CD4-positive, alpha-beta T cell treated with Interleukin-4 for 4 hours (primary cell): ENCODE measurements at places on chromosomes 11 and 22.

- no peak for DNase-seq
Measured at GRCh38 chr11:117906126-117906525, 23.1 kb downstream of the TMPRSS13 start.

GRCh38 chr11:43941257-43941994 lies 1.0 kb upstream of the C11orf96 start:
- DNase-seq, result no peak

- DNase-seq, result no peak
Measured at GRCh38 chr11:88167853-88168252, 7.4 kb downstream of the RAB38 start.

DNA sequence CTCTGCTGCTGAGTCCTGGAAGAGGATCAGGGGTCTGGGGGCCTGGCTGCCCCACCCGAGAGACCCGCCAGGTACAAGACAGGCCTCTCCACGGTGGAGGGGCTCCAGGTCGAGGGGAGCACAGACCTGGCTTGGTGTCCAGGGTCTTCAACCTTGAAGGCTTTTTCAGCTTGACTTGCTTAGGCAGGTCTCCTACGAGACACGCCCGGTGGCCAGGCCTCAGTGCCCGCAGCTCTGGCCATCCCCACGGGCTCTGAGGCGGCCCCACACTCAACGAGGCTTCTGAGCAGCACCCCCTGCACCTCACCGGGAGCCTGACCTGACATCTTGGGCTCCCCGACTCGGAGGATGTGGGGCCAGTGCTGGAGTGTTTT lies 6.6 kb upstream of the PLXNB2 start:
- no peak for DNase-seq

- no peak for DNase-seq
Measured at GRCh38 chr22:45584121-45584570, 81.5 kb downstream of the FBLN1 start.

DNA sequence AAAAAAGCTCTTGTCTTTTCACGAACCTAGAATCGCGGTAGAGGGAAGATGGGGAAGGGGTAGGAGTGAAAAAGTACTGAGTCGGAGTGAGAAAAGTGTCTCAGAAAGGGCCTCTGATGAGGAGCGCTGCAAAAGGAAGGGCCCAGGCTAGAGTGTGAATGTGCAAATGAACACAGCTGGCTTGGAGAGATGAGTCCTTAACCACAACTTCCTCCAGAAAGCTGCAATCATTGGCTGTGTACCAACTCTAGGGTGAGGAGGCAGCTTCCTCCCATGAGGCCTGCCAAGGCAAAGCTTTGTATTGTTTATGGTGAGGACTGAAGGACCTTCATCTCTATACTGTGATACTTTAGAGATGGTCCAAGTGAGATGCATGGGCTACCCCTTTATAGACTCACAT lies 566.9 kb upstream of the ANO5 start:
- peak; percentile 6 for DNase-seq

DNA sequence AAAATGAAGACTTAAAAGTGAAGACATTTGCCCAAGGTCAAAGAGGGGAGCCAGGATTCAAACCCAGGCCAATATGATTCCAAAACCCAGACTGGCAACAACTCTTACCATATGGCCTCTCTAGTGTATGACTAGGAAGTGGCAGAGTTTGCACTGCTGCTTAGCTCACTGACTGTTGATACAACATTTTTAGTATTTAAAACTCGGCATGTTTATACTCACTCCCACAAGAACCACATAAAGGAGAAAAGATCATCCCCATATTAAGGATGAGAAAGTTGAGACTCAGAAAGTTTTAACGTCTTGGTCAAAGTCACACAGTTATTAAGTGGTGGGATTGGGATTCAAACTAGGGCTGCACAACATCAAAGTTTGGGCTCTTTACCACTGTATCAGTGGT lies 81.7 kb downstream of the CCDC34 start:
- no peak for DNase-seq

DNA sequence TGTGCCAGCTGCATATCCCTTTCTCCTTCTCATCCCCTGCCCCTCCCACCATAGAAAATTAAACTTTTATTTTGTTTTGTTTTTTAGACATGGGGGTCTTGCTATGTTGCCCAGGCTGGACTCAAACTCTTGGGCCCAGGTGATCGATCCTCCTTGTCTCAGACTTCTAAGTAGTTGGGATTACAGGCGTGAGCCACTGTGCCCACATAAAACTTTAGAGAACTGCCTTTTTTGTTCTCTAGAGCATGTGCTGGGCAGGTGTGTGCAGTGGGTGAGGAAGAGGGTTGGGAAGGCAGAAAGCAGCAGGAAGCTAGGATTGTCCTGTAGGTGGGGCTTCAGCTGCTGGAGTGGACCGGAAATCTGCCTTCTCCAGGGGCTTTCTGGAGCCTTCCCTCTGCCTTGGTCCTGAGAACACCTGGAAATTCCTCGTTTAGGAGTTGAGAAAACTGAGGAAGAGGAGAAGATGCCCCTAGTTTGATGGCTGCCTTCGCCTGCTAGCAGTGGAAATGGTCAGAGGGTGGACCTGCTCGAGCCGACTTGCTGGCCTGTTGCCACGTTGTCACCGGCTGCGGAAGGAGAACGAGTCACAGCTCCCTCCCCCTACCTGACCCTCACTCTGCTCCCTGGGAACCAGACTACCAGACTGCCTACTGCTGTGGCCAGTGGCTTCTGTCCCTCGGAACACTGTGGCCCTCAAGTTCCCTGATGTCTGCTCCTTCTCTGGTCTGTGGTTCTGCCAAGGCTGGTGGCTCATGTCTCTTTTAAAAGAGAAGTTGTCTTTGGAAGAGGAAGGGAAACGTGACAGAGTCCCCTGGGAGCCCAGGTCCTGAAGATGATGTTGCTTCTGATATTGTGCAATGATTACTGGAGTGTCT lies 4.0 kb downstream of the ST14 start:
- DNase-seq, result no peak

DNA sequence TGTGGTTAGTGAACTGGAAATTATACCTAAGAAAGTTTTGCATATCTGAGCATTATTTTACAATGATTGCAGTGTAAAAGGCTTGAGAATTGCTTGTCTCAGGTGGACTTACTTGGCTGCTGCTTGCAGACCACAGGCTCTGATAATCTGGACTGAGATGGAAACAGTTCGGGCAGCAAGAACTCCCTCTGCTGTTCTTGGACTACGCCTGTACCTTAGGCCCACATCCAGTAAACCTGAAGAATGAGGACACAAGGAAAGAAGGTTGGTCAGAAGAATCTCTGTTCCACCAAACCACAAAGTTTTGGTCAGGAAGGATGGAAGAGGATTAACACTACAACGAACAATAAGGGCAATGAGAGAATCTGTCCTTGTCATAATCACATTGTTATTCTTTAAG lies 80.1 kb downstream of the C2CD3 start:
- DNase-seq, result peak; percentile 39

DNA sequence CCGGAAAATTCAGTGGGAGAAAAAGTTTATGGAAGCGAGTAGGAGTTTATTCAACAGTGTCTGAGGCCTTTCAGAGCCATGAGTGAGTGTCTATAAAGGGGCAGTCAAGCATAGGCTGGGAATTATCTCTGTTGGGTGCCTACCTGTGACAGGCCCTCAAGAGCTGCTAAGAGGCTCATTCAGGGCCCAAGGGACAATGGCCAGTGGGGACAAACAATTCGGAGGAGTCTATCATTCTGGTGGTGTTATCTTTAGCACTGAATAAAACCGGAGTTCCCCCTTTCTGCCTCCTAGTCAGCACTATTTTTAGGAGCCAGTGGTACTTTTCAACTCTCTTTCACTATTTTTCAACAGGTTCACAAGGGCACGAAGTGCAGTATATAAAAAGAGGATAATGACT lies 89.5 kb upstream of the HTATIP2 start:
- no peak for DNase-seq

DNA sequence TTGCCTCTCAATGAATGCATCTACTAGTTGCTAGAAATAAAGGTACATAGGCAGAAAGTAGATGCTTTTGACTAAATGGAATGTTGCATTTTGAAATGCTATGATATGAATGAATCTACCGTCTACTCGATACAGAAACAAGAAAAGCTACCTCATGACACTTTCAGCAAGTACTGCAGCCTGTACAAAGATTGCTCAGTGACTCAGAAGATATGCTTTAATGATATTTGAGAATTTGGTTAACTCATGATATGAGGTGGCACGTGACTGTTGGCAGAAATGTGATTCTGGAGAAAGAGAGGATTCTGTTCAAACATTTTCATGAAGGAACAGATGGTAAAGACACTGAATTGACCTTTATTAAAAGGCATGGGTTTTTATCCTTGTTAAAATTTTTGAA lies 76.0 kb downstream of the HSD17B12 start:
- DNase-seq, result no peak

DNA sequence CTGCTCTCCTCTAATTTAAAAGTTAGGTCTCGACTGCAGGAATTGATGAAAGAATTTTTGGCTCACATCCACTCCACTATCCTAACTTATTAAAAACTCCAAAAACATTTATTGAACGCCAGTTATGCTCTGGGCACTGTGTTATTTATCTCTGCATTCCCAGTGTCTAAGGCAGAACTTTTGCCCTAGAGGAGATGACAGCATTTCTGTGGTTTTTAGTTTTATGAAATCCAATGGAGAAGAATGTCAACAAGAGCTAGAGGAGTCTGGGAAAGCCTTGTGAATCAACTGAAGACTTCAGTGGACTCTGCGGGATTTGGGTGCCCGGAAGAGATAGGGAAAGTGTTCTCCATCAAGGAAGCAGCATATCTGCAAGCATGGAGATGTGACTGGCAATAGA lies 217.0 kb upstream of the PGR start:
- DNase-seq, result no peak

DNA sequence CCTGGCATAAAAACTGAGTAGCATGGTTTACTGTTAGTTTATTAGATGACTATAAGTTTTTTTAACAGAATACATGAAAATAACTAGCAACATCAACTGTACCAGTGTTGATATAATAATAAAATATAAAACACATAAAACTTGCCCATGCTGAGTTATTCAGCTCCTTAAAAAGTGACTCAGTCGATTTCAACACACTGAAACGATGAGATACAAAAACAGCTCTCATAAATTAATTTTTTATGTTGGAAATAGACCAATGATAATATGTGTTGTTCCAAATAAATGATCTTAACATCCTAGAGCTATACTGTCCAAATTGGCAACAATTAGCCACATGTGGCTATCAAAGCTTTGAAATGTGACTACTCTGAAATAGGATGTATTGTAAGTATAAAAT lies 15.9 kb downstream of the PDGFD start:
- no peak for DNase-seq

- DNase-seq, result no peak
Measured at GRCh38 chr22:47400701-47401591, 638.5 kb downstream of the TBC1D22A start.

DNA sequence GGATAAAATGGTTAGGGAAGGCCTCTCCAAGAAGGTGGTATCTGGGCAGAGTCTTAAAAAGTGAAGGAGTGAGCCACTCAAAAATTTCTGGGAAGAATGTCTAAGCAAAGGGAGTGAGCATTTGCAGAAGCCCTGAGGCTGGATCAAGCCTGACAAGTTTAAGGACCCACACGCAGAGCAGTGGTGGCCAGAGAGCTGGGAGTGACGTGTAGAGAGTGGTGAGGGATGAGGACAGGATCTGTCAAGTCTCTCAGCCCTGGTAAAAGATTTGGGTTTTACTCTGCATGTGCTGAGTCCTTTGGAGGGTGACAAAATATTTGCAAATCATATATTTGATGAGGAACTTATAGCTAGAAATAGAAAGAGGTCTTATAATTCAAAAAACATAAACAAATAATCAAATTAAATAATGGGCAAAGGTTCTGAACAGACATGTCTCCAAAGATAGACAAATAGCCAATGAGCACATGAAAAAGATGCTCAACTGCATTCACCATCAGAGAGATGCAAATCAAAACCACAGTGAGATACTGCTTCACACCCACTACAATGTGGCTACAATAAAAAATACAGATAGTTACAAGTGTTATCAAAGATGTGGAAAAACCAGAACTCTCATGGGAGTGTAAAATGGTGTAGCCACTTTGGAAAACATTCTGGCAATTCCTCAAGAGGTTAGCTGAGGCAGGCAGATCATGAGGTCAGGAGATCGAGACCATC lies 107.2 kb upstream of the NNMT start:
- no peak for DNase-seq

DNA sequence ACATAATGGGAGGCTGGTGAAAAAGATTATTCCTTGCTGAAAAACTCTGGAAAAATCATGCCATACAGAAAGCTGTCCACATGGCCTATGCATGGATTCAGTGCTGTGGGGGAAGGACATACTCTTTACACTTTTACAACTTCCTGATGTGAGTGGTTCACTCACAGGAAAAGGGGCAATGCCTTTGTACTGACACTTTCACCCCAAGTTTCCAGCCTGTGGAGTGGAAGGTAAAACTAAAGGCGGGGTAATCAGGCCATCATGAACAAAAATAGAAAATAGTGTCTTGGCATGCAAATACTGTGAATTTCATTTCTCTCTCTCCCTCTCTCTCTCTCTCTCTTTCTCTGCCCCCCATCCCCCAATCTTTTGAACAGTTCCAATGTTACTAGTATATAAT lies 281.8 kb downstream of the ETS1 start:
- DNase-seq, result peak; percentile 61

DNA sequence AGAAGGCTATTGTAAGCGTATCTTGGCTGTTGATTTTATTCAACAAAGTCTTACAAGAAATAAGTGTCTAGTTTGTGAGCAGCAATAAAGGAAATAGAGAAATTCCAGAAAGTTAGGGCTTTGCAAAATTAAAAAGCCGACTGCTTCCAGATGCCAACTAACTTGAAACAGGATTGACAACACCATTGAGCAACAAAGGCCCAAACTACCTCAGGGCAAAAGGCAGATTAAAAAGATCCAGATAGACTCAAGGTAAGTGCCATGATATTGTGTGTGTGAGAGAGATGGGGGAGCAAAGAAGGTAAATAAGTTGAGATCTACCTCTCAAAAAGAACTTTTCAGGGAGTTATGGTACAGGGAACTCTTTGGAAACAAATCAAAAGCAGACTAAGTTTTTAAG lies 49.1 kb downstream of the PARVG start:
- DNase-seq, result no peak

GRCh38 chr11:74522776-74523175 lies 29.3 kb upstream of the LIPT2 start:
- no peak for DNase-seq

- no peak for DNase-seq
Measured at GRCh38 chr11:32353884-32354283, 81.5 kb downstream of the WT1 start.

DNA sequence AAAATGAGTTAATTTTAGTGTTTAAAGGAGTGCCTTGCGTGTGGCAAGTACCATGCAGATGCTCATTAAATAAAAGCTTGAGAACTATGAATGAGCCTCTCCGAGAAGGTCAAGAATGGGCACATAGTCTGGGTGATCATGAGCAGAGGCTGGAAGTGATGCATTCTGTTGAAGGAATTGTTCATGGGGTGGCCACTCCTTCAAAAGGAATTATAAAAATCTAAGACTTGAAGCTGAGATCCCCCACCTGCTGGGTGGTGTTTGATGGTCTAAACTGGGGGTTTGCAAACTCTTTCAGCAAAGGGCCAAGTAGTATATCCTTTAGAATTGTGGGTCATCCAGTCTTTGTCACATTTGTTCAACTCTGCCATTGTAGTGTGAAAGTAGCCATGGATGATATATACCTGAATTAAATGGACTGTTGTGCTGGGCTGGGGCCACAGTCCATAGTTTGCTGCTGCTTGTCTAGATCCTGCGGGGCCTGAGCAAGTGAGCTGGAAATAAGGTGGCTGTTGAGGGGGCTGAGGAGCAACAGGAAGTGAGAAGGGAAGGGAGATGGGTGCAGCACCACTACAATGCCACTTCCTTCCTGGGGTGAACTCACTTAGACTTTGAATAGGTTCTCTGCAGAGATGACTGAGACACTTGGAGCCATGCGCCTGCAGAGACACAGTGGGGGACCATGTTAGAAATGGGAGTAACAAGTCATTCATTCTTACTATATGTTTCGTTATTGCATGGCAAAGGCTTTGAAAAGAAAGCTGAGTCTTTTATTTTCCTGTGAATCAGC lies 179.0 kb downstream of the SNX19 start:
- no peak for DNase-seq
